Mesothelial cell of epicardium (in vitro differentiated cells): ENCODE measurements at places on chromosomes 11 and 22. TPM values are rescaled to one million over a fixed set of nuclear protein-coding genes. Genes with fewer than 3 reads are reported as not detected.

DNA sequence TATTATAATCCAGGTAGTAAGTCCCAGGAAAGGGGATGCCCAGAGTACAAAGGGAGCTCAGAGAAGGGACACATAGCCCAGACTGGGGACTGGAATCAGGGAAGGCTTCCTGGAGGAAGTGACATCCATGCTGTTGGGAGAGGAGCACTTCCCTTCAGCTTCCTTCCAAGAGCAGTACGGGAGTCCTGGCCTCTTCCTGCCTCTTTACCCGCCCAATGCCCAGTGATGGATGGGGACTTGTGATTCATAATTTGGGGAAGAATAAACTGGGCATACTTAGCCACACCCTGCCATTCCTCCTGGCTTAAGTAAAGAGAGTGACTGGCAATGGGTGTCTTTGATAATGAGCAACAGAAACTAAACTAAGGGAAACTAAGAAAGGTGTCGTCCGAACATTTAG, 11.5 kb downstream of the C11orf91 start:
- peaks cover 32% of the 10 kb centered on the region for H3K4me1 ChIP-seq
- H3K27me3 ChIP-seq, result no peaks in the 10 kb centered on the region
- DNase-seq, result no peak
- no peak overlapping the region for H3K27ac ChIP-seq
- no peak overlapping the region for H3K4me3 ChIP-seq
- H3K36me3 ChIP-seq, result no peaks in the 10 kb centered on the region

GRCh38 chr11:45859661-45860140, 12.4 kb downstream of the CRY2 start:
- peaks cover 4% of the 10 kb centered on the region for H3K4me1 ChIP-seq
- no peaks in the 10 kb centered on the region for H3K27me3 ChIP-seq
- peaks cover 13% of the 10 kb centered on the region for H3K36me3 ChIP-seq
- no peak overlapping the region for H3K4me3 ChIP-seq

The MPPED1 gene
- total RNA-seq, result 0.76 to 1.2 TPM (median 0.86 TPM) in 3 replicates

GRCh38 chr22:19893363-19893762, 38.7 kb upstream of the GNB1L start:
- peaks cover 4% of the 10 kb centered on the region for H3K36me3 ChIP-seq
- DNase-seq, result no peak
- H3K4me3 ChIP-seq, result no peak overlapping the region
- peaks cover 23% of the 10 kb centered on the region for H3K4me1 ChIP-seq
- no peak overlapping the region for H3K27ac ChIP-seq
- H3K27me3 ChIP-seq, result peaks cover 2% of the 10 kb centered on the region

DNA sequence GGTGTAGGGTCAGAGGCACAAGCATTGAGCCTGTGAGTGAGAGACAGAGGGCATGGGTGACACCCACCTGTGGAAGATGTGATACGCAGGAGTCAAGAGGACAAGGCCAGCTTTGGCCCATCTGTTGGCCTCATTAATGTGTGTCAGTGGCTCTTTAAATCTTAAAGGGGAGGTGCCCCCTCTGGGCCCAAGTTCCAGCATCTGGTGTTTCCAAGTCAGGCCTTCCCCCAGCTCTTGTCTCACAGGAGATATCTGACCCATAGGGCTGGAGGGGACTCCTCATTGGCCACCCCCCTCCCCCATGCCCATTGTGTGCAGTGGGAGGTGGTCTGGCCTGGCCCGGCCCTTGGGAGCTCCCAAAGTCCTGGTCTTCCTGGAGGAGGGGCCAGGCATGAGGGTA, 8.9 kb downstream of the KCNK7 start:
- peaks cover 4% of the 10 kb centered on the region for H3K4me1 ChIP-seq
- H3K36me3 ChIP-seq, result peaks cover 5% of the 10 kb centered on the region
- DNase-seq, result no peak
- H3K4me3 ChIP-seq, result no peak overlapping the region
- H3K27ac ChIP-seq, result no peak overlapping the region
- H3K27me3 ChIP-seq, result peaks cover 14% of the 10 kb centered on the region
